ENCODE measurements at places on chromosomes 12 and 14.
A peak's percentile ranks its signal among the peaks of the same experiment; 100 is the strongest.

GRCh38 chr12:49920241-49920914 lies 16.7 kb upstream of the FAIM2 start:
- DNase-seq: no peak

DNA sequence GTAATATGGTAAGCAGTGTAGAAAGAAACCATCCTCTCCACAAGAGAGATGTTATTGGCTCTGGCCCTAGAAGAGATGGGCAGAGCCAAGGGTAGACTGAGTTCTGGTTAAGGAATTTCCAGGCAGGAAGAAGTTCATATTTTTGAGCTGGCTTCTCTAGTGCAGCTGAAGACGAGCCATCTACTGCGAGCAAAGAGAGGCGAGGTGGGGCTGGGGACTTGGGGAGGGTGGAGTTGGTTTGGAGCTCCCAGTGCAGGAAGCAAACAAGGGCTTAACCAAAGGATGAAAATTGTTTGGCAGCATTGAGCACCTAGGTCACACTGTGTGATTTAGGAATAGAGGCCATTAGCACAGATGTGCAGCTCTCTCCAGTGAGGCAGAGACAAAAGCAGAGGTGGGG lies 239.6 kb downstream of the ZFP36L1 start:
- no peak for DNase-seq

DNA sequence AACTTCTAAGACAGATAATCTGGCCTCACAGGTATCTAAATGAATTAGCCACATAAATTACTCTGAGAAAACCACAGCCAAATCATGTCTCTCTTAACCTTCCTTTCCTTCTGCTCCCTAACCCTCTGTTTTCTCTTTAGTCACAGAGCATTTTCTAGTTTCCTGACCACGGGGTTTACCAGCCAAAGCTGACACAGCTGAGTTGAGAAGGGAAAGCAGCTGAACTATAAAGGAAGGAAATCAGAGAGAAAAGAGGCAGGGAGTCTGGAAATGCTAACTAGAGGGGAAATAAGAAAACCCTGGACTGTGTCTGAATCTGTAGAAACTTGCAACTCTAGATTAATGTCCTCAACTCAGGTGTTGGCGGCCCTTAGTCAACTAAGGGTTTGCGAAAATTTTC lies 24.4 kb downstream of the ANKS1B start:
- DNase-seq: no peak

DNA sequence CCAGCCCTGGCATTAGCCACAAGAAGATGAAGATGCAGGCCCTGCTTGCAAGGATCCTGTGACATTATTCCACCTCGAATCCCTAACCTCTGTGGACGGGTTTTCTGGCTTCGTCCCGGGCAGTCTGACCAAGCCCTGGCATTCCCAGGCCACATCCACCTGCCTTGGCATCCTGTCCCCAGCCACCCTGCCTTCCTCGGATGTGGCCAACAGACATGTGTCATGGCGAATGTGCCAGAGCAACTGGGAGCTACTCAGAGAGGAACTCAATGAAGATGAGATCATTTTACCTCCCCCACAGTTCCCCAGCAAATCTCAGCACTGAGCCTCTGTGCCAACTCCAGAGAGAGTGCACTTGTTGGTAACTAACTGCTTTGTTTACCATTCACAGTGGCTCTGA lies 33.5 kb upstream of the KCNA5 start:
- no peak for DNase-seq

DNA sequence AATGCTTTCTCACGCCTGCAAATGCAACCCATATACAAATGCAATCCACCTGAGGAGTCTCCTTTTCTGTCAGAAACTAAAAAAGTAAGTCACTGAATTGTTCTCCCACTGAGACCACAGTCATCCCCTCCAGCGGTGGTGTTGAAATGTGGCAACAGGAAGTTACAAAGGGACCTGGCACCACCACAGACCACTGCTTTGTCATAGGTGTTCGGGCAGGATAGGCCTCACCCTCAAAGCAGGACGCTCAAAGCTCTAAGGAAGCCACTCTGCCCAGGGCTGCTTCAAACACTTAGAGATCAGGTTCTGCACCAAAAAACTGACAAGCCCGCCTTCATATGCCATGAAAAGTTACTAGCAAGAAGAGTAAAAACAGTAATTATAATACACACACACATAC lies 11.3 kb downstream of the PHLDA1 start:
- no peak for DNase-seq

- DNase-seq: no peak
These were observed 24.4 kb downstream of the FBXW8 start for GRCh38 chr12:116934908-116935705.

GRCh38 chr12:101968770-101969169 lies 91.4 kb downstream of the DRAM1 start:
- DNase-seq: no peak

DNA sequence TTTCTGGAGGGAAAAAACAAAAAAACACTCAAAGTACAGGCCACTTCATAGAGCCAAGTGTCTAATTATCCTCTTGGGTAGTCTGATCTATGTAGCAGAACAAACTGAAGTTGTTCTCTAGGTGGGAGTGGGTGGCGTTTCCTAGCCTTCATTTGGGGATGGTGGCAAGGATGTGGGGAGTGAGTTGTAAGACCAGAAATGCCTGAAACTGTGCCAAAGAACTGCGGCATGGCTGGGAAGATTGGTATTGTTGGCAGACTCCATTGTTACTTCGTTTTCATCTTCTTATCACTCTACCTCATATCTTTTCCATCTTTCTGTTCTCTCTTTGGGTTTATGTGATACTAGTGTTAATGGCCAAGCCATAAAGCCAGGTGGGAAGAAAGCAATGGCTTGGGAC lies 177.3 kb upstream of the DDHD1 start:
- no peak for DNase-seq

DNA sequence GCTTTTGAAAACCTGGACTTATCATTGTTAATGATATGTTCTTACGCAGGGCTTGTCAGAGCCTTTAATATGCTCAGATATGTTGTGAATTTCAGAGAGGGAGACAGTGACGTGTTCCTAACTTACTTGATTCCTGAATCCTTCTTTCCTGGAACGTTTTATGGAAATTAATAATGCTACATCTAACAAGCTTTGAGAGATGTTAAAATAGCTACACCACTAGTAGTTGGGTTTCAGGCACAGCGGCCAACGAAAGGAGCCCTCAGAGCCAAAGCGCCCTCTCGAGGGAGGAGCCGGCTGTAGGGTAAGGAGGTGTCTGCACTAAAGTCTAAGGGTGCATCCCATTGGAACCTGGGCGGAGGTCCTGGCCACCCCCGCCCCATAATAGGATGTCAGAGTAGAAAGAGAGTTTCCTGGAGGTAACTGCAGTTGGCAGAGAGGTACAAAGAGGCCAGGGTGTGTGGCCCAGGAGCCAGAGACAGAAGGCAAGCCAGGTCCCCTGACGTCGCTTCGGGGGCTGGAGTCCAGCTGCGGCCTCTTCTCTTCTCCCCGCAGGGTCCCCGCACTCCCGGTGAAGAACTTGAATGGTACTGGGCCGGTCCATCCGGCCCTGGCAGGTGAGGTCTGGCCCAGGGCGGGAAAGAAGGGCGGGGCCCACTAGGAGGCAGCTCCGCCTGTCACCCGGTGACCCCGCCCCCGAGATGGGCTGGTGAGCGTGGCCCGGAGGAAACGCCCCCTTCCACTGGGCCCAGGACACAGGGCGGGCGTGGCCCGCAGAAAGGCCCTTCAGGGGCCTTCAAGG lies 36.3 kb downstream of the DTX1 start:
- peak; percentile 59 for DNase-seq

DNA sequence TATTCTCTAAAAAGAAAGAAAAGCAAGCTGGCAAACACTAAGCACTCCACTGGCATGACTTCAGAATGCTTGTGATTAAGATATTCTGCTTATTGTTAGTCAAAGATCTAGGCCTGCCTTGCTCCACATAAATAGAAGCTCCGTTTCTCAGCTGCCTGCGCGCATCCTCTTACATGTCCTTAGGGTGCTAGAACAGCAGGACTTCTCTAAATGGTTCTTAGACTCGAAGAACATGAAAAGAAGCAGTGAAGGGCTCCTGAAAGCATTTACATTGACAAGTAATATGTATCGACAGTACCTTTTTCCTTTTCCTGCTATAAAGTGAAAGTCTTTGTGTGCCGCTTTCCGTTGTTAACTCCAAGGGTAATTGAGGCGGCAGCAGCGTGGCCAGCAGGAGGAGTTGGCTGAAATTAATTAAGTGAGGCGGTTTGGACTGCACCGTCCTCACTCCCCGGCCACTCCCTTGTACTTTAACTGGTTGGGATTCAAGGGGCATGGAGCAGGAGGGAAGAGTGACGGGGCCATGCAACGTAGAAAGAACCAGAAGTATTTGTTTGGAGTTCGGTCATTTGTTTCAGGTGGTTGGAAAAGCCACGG lies 34.2 kb upstream of the OTX2 start:
- no peak for DNase-seq

- no peak for DNase-seq
These were observed 149.4 kb downstream of the ADGRD1 start for GRCh38 chr12:131102991-131103668.

DNA sequence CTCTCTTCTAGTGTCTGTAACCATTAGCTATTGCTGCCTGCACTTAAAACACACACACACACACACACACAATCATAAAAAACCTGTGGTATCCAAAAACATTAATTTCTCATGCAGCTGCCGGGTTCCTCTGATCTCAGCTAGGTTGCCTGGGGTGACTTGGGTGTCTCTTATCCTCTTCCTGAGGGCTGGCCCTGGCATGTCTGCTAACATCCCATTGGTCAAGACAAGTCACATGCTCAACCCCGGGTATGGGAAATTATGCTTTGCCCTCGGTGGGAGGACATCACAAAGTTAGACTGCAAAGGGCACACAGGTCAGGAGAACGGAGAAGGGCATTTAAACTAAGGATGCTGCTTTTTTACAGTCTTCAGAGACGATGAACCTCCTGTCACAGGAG lies 55.7 kb downstream of the TRPV4 start:
- no peak for DNase-seq

GRCh38 chr14:76953311-76953945 lies 75.1 kb downstream of the IRF2BPL start:
- DNase-seq: peak; percentile 64

GRCh38 chr12:80269803-80270552 lies 170.6 kb downstream of the OTOGL start:
- DNase-seq: peak; percentile 1

All from naive B cell (primary cell).